ENCODE measurements at places on chromosomes 5 and 9.

- DNase-seq, result no peak
These were observed 28.7 kb upstream of the SCGB3A1 start for GRCh38 chr5:180620014-180620413.

DNA sequence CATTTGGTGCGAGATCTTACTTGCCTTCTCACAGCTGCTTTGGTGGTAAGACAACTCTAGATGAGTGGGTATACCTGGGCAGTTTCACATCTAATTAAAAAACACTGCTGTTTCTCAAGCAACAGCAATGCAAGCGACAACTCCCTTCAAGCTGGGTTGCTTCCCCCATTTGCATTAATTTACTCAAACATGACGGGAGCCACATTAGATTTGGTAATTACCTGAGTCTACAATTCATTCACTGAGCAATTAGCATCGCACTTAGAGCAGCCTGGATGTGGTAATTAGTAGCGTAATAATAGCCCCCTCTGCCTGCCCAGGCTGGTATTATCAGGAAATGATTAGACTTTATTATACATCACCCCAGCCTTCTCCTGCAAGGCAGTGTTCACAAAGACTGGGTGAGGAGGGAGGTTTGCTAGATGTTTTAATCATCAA is 73.4 kb downstream of the FBXO38 start:
- peak; percentile 74 for DNase-seq

GRCh38 chr5:142303565-142303964 is 21.3 kb downstream of the SPRY4 start:
- no peak for DNase-seq

GRCh38 chr5:142640316-142641005 is 45.4 kb downstream of the FGF1 start:
- no peak for DNase-seq

DNA sequence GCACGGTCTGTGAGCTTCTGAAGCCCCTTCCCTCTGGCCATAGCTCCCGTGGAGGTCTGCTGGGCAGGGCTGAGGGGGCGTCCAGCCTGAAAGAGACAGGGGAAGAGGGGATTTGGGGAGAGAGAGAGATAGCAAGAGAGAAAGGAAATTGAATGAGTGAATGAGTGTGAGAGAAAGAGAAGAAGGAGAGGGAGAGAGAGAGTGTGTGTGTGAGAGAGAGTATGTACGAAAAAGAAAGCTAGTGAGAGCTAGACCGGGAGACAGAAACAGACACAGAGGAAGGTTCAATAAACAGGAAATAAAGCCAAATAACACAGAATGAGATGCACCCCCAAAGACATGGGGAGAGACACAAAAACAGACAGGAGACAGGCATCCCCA is 37.4 kb downstream of the PAX5 start:
- DNase-seq, result no peak

GRCh38 chr5:158152136-158152535 is 293.2 kb upstream of the CLINT1 start:
- no peak for DNase-seq

- no peak for DNase-seq
These were observed 29.5 kb upstream of the NFIB start for GRCh38 chr9:14343261-14344031.

- DNase-seq, result no peak
These were observed 3.2 kb upstream of the ANP32B start for GRCh38 chr9:97979788-97980478.

- no peak for DNase-seq
These were observed 20.1 kb downstream of the PCDHGC5 start for GRCh38 chr5:141508798-141509611.
